Hippocampal formation (tissue), 2 donors: ENCODE measurements at places on chromosomes 1 and 21.

DNA sequence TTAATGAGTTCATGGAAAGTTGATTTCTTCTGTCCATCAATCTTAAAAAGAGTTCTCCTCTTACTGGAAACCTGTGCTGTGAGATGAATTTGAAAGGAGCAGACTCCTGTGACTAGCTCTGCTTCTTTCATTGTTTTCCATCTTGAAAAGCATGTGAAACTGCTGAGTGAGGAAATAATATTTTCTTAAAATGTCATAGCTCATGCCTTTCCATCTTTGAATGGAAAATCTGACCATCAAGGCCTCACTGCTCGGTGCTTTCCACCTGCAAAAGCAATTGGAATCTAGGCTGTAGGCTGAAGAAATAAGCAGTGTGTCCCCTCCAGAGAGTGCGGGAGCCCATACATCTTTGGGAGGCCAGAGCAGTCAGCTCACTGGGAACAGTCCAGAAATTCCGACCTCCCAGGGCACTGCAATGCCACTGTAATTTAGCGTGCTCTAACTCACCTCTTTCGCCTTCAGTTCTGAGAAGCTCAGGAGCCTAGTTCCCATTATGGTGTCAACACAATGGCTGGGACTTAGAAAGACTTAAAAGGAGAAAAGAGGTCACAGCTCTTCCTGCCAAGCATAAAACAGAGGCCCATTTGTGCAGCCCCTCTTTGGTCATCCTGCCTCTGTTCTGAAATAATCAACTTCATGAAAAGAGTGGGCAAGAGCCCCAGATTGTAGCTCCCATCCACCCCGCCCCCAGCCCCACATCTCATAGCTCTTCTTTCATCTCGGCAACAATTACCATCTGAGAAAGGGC lies 50.4 kb upstream of the F3 start:
- DNase-seq: peak; percentile 77

DNA sequence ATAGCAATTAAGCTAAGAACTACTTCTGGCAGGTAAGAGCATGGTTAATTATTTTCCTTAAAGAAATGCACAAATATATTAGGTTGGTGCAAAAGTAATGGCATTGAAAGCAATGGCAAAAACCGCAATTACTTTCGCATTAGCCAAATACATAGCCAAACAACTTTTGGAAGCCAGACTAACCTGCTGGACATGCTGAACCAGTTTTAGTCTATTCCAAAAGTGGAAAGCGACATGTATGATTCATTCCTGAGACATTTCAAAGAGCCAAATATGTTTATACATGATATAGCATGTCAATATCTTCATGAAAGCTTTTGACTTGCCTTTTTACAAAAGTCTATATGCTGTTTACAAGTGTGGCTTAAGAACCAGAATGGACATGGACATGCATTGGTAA lies 23.4 kb upstream of the DR1 start:
- DNase-seq: no peak

DNA sequence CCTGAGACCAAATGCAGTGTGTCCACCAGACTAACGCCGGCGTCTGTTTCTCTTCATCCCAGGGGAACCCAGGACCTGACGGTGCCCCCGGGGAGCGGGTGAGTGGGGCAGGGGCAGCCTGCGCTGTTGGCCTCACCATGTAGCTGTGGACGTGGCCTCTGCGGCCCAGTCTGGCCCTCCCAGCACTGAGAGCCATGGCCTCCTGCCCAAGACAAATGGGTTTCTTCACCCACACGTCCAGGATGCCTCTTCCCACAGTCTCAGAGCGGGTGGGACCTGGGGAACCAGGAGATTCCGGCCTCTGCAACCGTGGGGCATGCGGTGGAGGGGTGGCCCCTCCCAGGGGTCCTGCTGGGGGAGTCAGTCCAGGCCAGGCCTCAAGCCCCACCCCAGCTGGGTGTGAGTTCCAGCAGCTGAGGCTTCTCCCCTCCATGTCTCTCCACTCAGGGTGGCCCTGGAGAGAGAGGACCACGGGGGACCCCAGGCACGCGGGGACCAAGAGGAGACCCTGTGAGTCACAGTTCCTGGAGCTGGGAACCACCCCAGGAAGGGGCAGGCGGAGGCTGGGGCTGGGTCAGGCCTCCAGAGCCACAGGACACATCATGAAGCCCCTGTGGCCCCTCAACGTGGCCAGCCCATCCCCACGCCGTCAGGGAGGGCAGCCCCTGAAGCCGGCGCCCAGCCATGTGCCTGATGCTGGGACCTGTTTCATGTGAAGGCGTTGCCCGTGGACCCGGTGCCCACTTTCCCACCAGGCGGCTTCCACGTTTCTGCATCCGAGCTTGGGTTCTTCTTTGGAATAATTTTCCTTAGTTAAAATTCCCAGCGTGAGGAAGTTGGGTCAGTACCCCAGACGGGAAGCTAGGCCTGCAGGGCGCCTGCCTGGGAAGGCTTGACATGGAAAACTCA lies 11.0 kb downstream of the COL6A1 start:
- DNase-seq: no peak

GRCh38 chr1:188444526-188444925 lies 1615.8 kb downstream of the PLA2G4A start:
- no peak for DNase-seq

DNA sequence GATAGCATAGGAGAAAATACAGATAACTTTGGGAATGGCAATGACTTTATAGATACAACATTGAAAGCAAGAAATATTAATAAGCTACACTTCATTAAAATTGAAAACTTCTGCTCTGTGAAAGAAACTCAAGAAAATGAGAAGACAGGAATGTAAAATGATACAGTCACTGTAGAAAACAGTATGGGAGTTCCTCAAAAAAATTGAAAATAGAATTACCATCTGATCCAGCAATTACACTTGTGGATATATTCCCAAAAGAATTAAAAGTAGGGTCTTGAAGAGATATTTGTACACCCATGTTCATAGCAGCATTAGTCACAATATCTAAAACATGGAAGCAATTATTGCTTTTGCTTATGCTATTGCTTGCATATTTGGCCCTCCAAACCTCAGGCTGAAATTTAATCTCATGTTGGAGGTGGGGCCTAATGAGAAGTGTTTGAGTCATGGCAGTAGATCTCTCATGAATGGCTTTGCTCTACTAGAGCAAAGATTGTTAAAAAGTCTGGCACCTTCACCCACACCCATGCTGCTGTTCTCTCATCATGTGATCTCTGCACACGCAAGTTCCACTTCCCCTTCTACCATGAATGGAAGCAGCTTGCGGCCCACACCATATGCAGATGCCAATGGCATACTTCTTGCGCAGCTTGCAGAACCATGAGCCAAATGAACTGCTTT lies 15.3 kb upstream of the AHCYL1 start:
- no peak for DNase-seq

DNA sequence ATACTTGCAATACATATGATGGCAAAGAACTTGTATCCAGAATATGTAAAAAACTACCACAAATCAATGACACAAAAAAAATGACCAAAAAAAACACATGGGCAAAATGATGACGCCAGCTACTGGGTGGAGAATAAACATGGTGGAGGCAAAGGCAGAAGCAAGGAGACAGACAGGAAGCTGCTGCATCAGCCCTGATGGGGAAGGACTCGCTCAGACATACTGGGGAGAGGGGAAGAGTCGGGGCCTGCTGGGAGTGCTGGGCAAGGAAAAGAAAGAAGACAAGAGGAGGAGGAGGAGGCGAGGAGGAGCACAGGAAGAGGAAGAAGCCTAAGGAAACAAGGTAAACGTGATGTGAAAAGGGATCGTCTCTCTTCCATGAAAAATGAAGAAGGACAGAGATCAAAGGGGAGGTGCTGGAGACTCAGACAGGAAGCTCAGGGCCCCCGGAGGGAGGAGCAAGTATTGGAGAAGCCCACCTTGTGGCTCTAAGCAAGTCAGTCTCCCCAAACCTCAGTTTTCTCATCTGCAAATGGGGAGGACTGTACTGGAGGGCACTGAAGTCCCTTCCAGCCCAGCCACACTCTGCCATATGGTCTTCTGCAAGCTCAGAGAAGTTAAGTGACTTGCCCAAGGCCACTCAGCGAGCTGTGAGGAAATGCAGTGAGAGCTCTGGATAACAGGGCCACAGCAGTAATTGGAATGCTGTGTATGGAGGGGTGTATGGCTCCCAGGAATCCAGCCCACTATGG lies 24.2 kb downstream of the OLFML2B start:
- no peak for DNase-seq

- no peak for DNase-seq
Observed at GRCh38 chr1:30738715-30739559, 15.6 kb upstream of the MATN1 start.
